Stimulated activated CD4-positive, alpha-beta T cell treated with anti-CD3 and anti-CD28 coated beads, Interleukin-2, amount 100 ng/mL, for 24 hours (primary cell): ENCODE measurements at places on chromosomes 13 and 19.

- DNase-seq = no peak
These were observed 2.0 kb upstream of the LENG9 start for GRCh38 chr19:54465426-54466109.

DNA sequence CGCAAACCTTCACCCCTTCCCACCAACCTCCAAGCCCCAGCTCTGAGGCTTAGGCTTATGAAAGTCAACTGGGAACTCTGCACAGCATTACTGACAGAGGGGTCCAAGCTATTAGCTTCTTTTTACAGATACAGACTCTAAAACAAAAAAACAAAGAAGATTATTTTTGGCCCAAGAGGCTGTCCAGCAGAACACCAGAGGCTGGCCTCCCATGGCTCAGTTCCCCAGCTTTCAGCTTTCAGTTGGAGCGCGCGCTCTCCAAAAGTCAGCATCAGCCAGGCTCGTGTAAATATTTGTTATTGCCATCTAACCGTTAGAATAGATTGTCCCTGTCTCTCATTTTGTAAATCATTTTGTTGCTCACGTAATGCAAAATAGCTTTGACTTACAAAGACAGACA, 58.4 kb downstream of the ZIC5 start:
- no peak for DNase-seq

DNA sequence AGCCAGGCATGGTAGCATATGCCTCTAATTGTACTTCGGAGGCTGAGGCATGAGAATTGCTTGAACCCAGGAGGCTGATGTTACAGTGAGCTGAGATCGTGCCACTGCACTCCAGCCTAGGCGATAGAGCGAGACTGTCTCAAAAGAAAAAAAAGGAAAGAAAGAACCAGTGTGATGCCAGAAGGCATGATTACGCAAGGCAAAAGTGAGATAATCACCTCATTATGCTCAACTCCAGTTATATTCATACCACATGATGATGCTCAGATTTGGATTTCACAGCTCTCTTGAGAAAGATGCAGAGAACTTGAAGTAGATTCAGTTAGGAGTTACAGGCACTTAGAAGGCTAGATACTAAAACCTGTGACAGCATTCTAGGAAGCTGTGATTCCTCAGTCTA, 21.8 kb downstream of the RCBTB1 start:
- DNase-seq = no peak

DNA sequence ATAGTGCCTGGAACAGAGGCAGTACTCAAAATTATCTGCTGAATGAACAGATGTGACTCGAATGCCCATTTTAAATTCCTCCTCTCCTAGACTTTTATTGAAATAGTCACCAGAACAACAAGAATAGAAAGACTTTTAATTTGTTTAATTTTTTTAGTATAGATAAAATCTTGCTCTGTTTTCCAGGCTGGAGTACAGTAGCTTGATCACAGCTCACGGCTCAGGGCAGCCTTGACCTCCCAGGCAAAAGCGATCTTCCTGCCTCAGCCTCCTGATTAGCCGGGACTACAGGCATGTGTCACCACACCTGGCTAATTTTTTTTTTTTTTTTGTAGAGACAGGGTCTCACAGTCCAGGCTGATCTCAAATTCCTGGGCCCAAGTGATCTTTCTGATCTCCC, 120.9 kb upstream of the FREM2 start:
- no peak for DNase-seq

DNA sequence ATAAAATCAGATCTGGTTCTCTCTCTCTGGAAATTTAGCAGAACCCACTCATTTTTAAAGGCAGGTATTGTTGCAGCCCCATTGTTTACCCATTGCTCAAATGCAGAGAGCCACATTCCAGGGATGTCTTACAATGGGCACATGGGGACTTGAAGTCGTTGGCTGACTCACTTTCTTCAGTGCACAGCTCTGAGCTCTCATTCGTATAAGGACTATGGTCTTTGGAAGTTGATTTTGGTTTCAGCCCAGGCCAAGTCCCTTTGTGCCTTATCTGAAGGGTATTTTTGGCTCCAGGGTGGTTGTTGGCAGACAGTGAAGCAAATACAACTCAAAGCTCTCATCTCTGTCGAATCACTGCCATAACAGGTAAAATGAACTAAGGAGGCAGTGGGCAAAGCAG, 47.3 kb upstream of the CLDN10 start:
- no peak for DNase-seq

DNA sequence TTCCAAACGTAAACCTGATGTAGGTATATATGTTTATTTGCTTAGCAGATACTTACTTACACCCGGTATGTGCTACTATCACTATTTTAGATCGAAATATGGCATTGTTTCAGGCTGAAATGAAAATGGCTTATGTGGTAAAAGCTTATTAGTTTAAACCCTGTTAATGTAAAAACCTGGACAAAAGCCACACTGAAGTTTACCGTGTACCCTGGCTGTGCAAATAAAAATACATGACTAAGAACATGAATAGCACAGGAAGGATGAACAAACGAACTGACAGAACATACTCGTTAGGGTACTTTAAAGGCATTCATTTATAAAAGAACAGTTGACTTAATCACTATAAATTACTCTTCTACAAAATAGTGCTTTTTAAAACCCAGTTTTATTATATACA, 6.6 kb downstream of the CLDN10 start:
- DNase-seq = no peak

DNA sequence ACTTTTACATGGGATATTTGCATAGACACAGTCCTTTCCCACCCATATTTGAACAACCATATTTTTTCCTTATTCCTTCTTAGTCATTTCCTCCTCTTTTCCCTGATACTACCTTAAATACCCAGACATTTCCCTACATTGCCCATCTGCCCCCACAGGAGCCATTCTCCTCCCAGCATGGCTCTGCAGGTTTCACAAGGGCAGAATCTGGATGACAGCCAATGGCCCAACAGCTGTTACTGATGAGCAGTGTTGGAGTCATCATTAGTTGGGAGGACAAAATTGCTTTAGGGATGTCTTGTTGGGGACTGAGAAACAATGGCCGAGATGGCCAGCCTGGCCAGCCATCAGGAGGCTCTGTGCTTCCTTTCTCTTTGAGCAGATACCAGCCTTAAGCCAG, 209.5 kb downstream of the KLF5 start:
- no peak for DNase-seq
